ENCODE measurements at places on chromosomes 2 and 18.

DNA sequence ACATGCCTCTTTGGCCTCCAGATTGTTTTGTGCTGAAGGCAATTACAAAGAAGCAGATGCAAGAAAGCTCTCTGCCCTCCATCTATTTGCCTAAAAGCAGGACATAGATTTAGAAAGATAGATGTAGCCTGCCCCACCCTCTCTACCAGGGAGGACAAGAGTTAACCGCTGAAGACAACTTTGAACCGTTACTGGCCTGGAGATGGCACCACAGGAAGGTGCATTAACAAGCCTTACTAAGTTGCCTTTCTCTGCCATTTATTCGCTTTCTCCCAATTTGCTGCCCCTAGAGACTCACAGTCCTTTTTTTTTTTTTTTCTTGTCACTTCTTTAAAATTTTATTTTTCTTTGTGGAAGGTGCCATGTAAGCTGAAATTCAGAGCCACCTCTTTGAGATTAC lies 28.8 kb upstream of the RMDN2 start:
- DNase-seq: no peak

DNA sequence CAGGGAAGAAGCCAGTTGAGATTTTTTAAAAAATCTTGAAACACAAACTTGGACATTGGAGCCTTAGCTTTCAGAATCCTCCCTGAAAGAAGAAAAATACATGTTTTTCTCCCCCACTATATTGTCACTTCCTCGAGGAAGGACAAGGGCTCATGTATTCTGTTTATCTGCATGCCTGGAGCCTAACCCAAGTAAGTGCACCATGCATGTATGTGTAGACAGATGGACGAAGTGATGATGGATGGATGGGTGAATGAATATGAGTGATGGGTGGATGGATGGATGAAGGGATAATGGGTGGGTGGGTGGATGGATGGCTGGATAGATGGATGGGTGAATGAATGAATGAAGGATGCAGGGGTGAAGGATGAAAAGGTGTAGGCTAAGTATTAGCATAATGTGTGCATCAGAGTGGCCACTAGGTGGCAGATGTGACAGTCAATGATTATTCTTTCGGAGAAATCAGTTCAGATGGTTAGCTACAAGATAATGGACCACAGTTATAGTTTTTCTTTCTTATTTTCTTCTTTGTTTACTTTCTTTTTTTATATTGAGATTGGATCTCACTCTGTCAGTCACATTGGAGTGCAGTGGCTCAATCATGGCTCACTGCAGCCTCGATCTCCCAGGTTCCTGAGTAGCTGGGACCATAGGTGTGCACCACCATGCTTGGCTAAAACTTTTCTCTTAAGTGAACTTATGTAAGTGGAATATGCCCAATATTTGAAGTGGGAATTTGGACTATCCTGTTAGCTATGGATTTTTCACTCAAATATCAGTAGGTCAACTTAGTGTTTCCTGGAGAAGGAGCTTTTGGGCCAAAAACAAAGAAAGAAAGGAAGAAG lies 18.5 kb upstream of the CCDC93 start:
- DNase-seq: no peak

GRCh38 chr2:152481881-152482583 lies 147.1 kb downstream of the FMNL2 start:
- DNase-seq: no peak

GRCh38 chr2:6368281-6368680 lies 497.4 kb downstream of the CMPK2 start:
- no peak for DNase-seq

Measured in NCI-H524 treated with DMSO at 0.1 percent for 48 hours (cell line).